NCI-H524 (cell line): ENCODE measurements at places on chromosomes 5 and 9.

DNA sequence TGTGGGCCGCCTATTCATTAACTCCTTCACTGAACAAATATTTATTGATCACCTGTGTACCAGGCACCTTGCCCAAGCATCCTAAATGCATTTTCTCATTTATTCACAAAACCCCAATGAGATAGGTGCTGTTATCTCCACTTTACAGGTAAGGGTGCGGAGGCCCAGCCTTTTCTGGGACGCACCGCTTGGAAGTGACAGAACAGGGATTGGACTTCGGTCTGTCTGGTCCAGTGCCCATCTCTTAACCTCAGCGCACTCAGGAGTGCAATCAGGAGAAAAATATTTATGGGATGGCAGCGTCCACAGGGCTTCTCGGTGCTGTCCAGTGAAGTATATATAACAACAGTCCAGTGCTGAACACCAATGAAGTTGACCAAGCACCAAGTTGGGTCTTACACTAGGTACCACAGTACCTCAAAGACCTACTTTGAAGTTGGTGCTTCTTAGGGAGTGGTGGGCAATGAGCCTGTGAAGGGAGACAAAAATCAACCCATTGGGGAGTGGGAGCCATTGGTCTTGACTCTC, 18.9 kb upstream of the GARNL3 start:
- DNase-seq: no peak

DNA sequence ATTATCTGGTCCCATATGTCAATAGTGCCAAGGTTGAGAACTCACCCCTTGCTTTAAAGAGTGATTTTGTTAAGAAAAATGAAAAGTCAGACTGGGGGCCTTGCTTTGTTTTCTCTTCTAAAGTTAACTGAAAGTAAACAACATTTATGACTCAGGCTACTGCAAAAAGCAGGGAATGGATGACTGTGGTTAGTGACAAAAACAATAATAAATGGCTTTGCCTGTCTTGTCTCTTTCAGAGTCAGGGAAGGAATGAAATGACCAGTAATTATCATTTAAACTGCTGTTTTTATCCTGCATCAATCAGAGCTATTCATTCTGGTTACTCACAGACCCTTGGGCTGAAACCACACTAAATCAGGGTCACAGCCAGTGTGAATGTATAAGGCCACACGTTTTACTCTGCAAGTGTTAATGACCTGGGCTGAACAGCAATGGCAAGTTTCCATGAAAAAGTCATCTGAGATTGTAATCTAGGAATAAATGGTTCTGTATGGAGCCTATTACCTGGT, 112.2 kb downstream of the ZNF608 start:
- no peak for DNase-seq

- no peak for DNase-seq
Observed at GRCh38 chr9:21086538-21086937, 8.8 kb upstream of the IFNB1 start.

DNA sequence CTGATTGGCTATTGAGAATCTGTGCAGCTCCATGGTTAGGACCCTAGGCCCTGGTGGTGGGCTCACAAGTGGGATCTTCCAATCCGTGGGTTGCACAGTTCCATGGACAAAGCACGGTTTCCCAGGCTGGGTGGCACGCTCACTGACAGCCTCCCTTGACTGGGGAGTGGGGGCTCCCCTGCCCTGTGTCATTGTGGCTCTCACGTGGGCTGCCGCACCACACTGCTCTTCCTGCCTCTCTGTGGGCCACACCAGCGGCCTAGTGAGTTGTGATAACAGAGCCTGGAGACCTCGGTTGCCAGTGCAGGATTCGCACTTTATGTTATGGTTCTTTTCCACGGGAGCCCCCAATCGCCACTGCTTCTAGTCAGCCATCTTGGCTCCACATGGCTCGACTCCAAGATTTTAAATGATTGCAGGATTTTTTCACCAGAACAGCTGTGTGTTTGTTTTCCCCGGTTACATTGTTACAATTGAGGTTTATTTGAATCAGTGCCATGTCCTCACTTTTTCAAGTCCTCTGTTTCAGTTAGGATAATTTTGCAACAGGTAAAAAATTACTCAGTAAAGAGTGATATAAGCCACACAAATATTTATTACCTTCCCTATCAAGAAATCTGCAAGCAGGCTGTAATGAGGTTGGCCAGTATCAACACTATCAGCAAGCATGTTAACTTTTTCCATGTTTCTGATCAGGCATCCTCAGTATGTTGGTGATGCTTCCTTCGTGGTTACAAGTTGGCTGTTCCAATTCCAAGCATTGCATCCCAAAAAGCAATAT, 253.8 kb downstream of the ZNF608 start:
- no peak for DNase-seq

GRCh38 chr9:120261419-120261818, 318.5 kb downstream of the CDK5RAP2 start:
- no peak for DNase-seq

DNA sequence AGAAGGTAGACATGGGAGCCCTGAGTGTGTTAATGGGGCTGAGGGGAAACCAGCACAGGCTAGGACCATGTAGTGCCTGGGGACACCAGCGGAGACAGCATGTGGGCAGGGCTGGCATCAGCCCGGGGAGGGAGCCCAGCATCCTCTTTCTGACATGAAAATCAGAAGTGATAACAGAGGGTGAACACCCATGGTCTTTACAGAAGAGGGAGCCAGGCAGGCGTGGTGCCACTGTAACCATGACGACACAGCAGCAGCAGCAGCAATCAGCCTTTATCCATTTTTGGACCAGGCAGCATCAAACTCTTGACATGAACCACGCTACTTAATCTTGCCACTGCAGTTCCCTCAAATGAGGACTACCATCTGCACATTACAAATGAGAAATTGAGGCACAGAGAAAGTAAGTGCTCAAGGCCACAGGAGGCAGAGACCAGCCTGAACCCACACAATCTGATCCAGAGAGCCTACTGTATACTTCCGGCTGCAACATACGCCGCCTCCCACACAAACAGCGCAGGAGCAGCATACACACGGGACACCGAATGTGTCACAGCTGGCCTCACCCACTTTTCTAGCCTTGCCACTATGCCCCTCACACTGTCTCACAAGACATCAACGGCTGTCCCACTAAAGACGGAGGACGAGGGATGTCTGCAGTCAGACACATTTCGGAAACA, 23.8 kb downstream of the CAMSAP1 start:
- DNase-seq: no peak

GRCh38 chr5:178391480-178391879, 158.9 kb upstream of the PHYKPL start:
- peak; percentile 74 for DNase-seq

- no peak for DNase-seq
Observed at GRCh38 chr9:116100711-116101121, 52.9 kb upstream of the PAPPA start.

DNA sequence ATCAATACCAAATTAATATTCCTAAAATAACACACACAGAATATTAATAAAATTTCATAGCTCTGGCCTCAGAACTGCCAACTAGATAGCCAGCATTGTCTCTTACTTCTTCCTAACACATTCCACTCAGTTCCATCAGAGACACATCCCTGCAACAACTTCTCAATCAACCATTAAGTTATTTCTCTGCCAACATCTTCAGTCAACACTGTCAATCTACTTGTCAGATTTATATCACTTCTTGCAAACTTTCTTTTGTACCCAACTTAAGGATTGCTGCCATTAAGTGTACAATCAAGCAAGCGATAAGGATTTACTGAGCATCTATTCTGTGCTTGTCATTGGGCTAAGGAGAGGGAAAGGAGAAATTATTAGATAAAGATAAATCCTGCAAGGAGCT, 50.8 kb downstream of the PLCXD3 start:
- DNase-seq: no peak

GRCh38 chr9:120792898-120793765, at the start of gene FBXW2:
Gene FBXW2, minus strand, starts transcription at chr9:120793416. Its CDS starts 5,158 bp downstream, at chr9:120788258.
- DNase-seq: peak; percentile 92

DNA sequence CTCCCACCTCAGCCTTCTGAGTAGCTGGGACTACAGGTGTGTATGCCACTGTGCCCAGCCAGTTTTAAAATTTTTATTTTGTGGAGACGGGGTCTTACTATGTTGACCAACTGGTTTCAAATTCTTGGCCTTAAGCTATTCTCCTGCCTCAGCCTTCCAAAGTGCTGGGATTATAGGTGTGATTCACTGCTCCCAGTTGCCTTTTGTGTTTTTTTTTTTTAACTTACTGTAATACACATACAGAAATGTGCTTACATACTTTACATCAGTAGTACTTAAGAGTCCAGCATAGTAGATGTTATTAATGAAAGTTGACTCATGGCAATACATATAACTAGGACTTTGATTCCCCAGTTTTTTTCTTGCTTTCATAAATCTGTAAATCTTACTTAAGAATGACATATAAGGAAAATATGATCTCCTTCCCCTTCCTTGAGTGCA, 4.7 kb downstream of the MAN2A1 start:
- no peak for DNase-seq

GRCh38 chr9:107223381-107223780, 59.7 kb upstream of the RAD23B start:
- no peak for DNase-seq

- DNase-seq: no peak
Observed at GRCh38 chr9:22170556-22170955, 161.5 kb upstream of the CDKN2B start.

GRCh38 chr5:172887692-172888091, 53.6 kb downstream of the ERGIC1 start:
- no peak for DNase-seq
